NCI-H510A treated with DMSO at 0.1 percent for 48 hours (cell line): ENCODE measurements at places on chromosomes 6 and 20.
A peak's percentile ranks its signal among the peaks of the same experiment; 100 is the strongest.

DNA sequence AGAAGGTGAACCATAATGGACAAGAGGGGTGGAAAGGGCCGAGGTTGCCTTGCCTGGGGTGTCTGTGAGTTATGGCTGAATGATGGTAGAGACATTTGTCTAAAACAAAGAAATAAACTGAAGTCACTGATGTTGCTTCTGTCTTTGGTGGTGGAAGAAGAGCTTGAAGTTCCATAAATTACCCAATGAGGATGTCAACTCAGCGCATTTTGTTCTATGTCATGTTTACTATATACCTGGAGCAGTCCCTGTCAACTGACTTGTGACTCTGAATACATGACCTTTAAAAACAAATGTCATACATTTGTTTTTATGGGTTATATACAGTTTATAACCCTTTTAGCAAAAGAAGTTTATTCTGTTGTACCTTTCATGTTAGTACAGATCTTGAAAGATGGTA, 2.0 kb downstream of the EFHC1 start:
- DNase-seq, result no peak

- peak; percentile 17 for DNase-seq
Observed at GRCh38 chr6:153947808-153948447, 91.1 kb upstream of the OPRM1 start.

- no peak for DNase-seq
Observed at GRCh38 chr20:51791626-51792025, 10.7 kb downstream of the SALL4 start.

GRCh38 chr6:18389479-18389878, 2.3 kb downstream of the RNF144B start:
- no peak for DNase-seq

- DNase-seq, result no peak
Observed at GRCh38 chr6:5343998-5344397, 82.7 kb downstream of the FARS2 start.

DNA sequence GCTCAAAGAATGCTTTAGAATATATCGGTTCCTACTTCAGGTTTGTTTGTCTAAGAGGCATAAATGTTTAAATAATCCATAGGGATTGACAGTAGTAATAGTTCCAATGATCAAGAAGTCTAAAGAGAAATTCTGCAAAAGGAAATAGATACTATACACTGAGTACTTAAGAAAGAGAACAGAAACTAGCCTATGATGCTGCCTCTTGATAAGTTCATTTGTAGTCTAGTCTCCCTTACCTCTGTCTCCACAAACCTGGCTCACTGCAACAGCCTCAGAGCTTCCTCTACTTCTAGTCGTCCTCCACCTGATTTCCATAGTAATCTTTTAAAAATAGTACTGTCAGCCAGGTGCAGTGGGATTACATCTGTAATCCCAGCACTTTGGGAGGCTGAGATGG, 511.8 kb downstream of the LMBRD1 start:
- DNase-seq, result no peak

- DNase-seq, result no peak
Observed at GRCh38 chr20:48275286-48276020, 490.2 kb upstream of the SULF2 start.

- peak; percentile 27 for DNase-seq
Observed at GRCh38 chr6:100913400-100914276, 32.5 kb upstream of the ASCC3 start.

DNA sequence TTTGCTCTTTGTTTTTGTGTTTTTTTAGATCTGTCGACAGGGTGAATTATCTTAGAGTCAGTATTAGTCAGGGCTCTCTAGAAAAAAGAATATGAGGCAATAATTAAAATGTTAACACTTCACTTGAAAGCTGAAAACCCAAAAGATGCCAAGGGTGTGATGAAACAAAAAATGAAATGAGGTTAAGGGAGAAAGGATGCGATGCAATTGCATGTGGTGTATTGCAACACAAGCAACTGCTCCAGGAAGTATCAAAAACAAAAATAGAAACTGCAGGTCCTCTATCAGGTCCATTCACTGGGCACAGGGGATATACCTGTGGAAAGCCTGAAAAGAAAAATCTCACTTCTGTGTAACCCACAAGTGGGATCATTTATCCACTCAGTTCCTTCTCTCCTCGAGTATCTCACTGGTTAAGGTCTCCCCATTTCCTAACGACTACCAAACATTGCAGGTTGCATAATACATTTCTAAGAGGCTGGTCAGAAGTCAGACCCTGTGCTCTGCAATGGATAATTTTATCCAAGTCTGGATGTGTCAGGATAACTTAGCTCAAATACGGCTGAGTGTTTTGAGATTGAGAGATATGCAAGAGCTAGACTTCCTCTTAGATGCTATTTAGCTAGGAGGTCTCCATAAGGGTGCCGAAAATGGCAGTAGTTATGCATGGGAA, 257.7 kb upstream of the GJE1 start:
- no peak for DNase-seq
